ENCODE measurements at places on chromosomes 2 and 18.
A peak's percentile ranks its signal among the peaks of the same experiment; 100 is the strongest.

DNA sequence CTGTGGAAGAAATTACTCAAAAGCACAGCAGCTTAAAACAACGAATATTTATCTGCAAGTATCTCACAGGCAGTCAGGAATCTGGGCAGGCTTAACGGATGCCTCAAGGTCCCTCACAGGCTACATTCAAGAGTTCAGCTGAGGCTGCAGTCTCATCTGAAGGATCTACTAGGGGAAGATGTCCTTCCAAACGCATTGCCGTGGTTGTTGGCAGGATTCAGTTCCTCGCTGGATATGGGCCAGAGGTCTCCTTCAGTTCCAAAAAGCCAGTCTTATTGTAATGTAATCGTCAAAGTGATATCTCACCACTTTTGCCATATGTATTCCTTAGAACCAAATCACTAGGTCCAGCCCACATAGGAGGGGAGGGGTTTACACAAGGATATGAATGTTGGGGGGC is 98.2 kb upstream of the EPAS1 start:
- no peak for DNase-seq

GRCh38 chr2:23381084-23381483 is 3.9 kb upstream of the KLHL29 start:
- DNase-seq: no peak

DNA sequence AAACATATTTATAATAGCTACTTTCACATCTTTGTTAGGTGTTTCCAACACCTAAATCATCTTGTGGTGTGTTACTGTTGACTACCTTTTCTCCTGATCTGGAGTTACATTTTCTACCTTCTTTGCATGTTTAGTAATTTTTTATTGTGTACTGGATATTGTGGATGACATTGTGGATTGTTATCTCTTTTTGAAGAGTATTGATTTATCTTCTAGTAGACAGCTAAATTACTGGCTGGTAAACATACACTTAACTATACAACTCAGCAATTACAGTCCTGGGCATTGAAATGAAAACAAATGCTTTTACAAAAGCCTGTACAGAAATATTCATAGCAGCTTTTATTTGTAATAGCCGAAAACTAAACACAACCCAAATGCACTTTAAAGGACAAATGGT is 150.8 kb downstream of the PTRHD1 start:
- no peak for DNase-seq

- no peak for DNase-seq
Observed at GRCh38 chr2:204533629-204534370, 11.5 kb upstream of the PARD3B start.

DNA sequence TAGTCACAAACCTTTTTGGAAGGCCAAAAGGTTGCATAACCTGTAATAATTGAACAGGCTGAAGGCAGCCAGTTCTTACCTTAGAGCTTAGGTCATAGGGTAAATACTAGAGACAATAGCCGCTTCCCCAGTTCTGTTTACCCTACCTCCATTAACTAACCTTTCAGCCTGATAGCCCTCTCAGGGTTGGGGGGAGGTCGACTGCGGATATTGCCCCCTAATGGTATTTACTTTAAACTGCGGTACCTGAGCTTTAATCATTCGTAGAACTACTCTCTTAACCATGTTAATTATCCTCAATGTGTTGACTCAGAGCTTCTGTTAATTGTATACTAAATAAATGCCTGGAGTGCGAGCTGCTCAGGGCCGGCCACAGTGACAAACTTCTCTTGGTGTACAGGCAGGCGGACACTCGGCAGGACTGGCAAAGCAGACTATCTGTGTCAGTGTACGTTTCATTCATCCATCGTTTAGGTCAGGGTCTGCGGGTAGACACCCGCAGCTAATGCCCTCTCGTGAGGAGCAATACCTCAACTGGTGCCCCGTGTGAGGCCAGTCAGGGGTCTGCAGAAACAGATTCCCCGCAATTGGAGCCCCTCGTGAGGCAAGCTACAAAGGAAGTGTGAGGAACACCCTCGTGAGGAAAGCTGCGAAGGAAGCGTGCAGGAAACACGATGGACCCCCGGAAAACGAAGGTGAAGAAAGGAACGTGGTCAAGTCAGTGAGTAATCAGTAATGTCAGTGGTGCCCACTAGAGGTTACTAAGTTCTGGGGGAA is 115.3 kb upstream of the SCN7A start:
- peak; percentile 34 for DNase-seq
